ENCODE measurements at places on chromosomes 13 and 19. TPM values are rescaled to one million over a fixed set of nuclear protein-coding genes. Genes with fewer than 3 reads are reported as not detected.

DNA sequence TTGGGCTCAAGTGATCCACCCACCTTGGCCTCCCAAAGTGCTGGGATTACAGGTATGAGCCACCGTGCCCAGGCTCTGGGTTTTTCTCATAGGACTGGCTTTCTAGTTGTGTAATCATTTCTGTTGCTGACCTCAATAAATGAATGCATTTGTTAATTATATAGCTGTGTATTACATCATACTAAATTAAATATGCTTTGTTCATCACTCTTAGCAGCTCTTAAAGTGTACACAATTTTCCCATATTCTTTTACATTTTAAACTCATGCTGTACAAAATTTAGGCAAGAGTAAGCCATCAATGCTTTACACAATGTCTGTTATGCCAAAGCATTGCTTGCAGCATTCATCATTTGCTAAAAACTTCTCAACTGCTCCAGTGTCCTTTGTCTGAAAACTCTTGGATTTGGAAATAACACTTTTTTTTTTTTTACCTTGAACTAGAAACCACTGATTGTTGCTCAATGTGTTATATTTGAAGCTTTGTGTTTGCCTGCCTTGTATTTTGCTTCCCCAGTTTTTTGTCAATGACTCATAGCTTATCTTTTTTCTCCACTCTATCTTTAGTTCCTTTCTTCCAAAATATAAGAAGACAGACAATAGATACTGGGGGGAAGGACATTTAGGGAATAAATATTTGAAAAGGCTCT lies 31.4 kb downstream of the CCDC122 start:
- H3K4me3 ChIP-seq: no peak overlapping the region
- H3K27ac ChIP-seq: no peak overlapping the region
- no peaks in the 10 kb centered on the region for H3K4me1 ChIP-seq
- peaks cover 9% of the 10 kb centered on the region for H3K36me3 ChIP-seq

The GJA3 gene
- 22.7 TPM for total RNA-seq

The RYR1 gene
- 0.30 TPM for total RNA-seq

The CYP2A6 gene
- not detected for total RNA-seq

GRCh38 chr13:28532388-28533124 lies 37.6 kb upstream of the FLT1 start:
- H3K27ac ChIP-seq: peak overlapping the region; percentile 91
- H3K4me3 ChIP-seq: peak overlapping the region; percentile 65
- peak; percentile 40 for DNase-seq
- H3K36me3 ChIP-seq: no peaks in the 10 kb centered on the region
- peaks cover 67% of the 10 kb centered on the region for H3K27me3 ChIP-seq

GRCh38 chr19:13089139-13089856 lies 13.4 kb downstream of the LYL1 start:
- no peak for DNase-seq
- no peak overlapping the region for H3K4me3 ChIP-seq
- H3K27ac ChIP-seq: peak overlapping the region; percentile 89
- no peaks in the 10 kb centered on the region for H3K27me3 ChIP-seq

The DUXA gene
- not detected for total RNA-seq

DNA sequence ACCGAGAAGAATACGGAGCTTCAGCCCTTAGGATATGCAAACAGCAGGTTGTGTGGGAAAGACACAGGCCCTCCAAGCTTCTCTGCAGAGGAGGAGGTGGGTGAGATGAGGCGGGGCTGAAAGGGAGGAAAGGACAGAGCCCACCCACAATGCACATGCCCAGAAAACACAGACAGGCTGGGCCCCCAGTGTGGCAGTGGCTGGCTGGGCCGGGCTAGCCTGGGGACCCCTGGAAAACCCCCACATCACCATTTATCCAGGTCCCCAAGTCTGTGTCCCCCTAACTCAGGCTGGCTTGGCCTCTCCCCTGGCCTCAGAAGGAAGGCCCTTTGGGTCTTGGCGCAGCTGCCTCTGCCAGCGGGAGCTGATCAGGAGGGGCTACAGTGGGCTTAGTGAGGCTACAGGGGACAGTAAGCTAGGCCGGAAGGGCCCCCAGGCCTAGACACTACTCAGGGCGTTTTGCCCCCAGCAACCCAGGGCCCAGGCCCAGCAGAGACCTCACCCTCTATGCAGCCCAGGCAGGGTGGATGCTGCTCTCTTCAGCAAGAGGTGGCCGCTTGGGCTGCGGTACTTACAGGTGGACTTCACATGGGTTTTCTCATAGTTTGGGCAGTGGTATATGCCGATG lies 119.5 kb downstream of the TUBA3C start:
- no peaks in the 10 kb centered on the region for H3K36me3 ChIP-seq
- no peak overlapping the region for H3K4me3 ChIP-seq
- H3K27ac ChIP-seq: no peak overlapping the region
- H3K27me3 ChIP-seq: no peaks in the 10 kb centered on the region

The ADAMTSL5 gene
- total RNA-seq: 16.7 TPM

GRCh38 chr13:61170856-61171255 lies 244.8 kb downstream of the PCDH20 start:
- H3K36me3 ChIP-seq: no peaks in the 10 kb centered on the region
- H3K27ac ChIP-seq: no peak overlapping the region
- no peak overlapping the region for H3K4me3 ChIP-seq
- no peaks in the 10 kb centered on the region for H3K27me3 ChIP-seq
- no peaks in the 10 kb centered on the region for H3K4me1 ChIP-seq

The LHFPL6 gene
- total RNA-seq: 65.8 TPM

- H3K36me3 ChIP-seq: no peaks in the 10 kb centered on the region
- peak; percentile 38 for DNase-seq
- no peaks in the 10 kb centered on the region for H3K27me3 ChIP-seq
Measured at GRCh38 chr13:99062593-99062992, 84.7 kb upstream of the DOCK9 start.

Measured in heart right ventricle (tissue), 16 donors.